ENCODE measurements at places on chromosomes 13 and 19.
A peak's percentile ranks its signal among the peaks of the same experiment; 100 is the strongest.

- DNase-seq, result no peak
These were observed 1131.3 kb upstream of the PRR20A start for GRCh38 chr13:56009418-56009817.

GRCh38 chr19:55158423-55158822, 891 bp upstream of the TNNI3 start:
- no peak for DNase-seq

DNA sequence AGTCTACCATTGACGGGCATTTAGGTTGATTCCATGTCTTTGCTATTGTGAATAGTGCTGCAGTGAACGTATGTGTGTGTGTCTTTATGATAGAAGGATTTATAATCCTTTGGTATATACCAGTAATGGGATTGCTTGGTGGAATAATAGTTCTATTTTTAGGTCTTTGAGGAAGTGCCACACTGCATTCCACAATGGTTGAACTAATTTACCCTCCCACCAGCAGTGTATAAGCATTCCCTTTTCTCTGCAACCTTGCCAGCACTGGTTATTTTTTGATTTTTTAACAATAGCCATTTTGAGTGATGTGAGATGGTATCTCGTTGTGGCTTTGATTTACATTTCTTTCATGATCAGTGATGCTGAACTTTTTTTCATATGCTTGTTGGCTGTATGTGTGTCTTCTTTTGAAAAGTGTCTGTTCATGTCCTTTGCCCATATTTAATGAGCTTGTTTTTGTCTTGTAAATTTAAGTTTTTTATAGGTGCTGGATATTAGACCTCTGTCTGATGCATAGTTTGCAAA, 37.5 kb downstream of the RFC3 start:
- DNase-seq, result no peak

DNA sequence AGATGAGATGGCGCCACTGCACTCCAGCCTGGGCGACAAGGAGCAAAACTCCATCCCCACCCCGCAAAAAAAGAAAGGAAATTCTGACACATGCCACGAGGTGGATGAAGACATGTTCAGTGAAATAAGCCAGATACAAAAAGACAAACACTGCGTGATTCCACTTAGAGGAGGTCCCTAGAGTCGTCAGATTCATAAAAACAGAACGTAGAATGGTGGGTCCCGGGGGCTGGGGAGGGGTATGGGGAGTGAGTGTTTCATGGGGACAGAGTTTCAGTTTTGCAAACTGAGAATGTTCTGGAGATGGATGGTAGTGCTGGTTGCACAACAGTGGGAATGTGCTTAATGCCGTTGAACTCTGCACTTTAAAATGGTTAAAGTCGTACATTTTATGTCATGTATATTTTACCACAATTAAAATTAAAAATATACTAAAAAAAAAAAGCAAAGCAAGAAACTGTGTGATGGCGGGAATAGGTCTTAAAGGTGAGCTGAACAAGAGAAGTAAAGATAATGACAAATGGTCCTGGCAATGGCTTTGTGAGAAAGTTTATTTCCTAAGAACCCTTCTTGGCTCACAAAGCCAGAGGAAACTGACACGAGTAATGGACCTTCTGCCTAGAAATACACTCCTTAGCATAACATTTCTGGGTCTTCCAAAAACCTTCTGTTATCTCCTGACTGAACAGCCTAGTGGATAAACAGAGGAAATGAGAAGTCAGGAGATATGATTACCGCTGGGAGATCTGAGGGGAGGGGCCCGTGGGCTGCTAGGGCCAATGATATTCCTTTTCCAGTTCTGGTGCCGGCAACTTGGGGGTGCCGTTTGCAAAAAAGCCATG, 4.2 kb upstream of the SPC24 start:
- no peak for DNase-seq

DNA sequence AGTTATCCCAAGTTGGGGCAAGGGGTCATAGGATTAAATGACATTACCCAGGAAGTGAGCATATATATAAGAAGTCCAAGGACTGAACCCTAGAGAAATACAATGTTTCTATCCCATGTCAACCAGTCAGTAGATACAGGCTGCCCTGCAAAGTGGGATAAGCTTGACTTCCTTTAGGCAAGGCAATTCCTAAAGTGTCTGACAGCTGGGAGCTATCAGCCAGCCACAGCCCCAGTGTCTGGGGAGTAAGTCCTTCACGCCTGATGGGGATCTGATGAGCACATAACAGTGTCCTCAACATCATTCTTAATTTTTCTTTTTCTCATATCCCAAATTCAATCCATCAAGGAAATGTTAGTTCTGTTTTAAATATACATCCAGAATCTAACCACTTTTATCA, 54.1 kb downstream of the DNAJC15 start:
- DNase-seq, result no peak

- DNase-seq, result no peak
These were observed at the start of gene IFNL1 for GRCh38 chr19:39296055-39296645. TSS of gene IFNL1 (plus strand) at chr19:39296407. CDS start at chr19:39296422, 15 bp downstream.

- no peak for DNase-seq
These were observed 31.2 kb downstream of the BTBD2 start for GRCh38 chr19:1984357-1984756.

GRCh38 chr19:2969104-2969504, 8.3 kb upstream of the TLE6 start:
- peak; percentile 94 for DNase-seq

GRCh38 chr19:53389978-53390377, 5.0 kb upstream of the ZNF765 start:
- DNase-seq, result no peak

GRCh38 chr19:12833418-12833737, 1.0 kb downstream of the RTBDN start:
- no peak for DNase-seq

GRCh38 chr19:19067276-19068072, 3.7 kb downstream of the SLC25A42 start:
- no peak for DNase-seq

DNA sequence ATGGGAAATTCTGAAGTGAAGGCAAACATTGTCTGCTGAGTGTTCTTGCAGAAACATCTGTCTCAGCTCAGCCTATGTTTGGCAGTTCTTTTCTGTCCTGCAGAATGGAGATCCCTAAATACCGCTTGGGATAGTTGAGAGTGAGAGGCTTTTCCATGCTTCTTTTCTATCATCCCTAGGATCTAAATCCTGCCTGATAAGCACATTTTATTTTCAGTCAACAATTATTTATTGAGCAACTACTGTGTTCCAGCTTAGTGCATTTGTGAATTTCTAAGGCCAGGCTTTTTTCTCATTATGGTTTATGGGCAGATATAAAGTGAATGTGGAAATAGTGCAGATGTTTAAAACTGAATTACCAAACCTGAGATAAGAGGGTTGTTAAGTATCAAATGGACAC, 62.6 kb downstream of the SLC10A2 start:
- no peak for DNase-seq

DNA sequence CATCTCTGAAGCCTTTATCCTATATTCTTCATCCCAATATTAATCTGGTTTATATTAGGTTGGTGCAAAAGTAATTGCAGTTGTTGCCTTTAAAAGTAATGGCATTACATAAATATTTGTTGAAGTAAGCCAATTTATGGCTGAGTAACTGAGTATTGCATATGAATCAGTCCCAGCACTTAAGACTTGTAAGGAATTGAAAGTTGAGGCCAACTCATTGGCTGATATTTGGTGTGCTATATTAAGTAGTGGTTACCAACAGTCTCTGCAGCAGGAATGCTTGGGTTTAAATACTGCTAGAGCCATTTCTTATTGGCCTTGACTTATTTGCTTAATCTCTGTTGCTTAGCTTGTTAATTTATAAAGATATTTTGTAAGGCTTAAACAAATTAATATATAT, 460.7 kb downstream of the GPC6 start:
- no peak for DNase-seq

GRCh38 chr13:100306434-100306999, 217.6 kb downstream of the PCCA start:
- no peak for DNase-seq

- no peak for DNase-seq
These were observed 50.1 kb upstream of the C13orf46 start for GRCh38 chr13:114023716-114024602.

GRCh38 chr13:84609716-84610115, 727.4 kb upstream of the SLITRK1 start:
- no peak for DNase-seq

- DNase-seq, result peak; percentile 24
These were observed 109.7 kb upstream of the RNF113B start for GRCh38 chr13:98286799-98287198.

DNA sequence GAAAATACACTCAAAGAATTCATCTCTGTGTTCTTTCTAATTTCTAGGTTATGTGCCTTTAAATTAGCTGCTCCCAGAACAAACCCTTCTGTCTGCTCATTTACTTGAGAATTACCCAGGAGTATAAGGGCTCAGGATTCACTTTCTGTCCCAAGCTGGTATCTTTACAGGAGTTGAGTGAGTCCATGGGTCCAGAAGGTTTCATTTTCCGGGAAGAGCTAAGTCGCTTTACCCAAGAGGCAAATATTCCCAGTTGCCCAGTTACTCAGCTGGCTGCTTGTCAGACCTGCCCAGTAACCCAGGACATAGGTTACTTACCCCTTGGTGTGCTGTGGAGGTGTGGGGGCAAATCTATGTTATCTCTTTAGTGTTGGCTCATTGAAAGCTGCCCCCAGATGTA, 47.3 kb downstream of the DHRS12 start:
- DNase-seq, result no peak

DNA sequence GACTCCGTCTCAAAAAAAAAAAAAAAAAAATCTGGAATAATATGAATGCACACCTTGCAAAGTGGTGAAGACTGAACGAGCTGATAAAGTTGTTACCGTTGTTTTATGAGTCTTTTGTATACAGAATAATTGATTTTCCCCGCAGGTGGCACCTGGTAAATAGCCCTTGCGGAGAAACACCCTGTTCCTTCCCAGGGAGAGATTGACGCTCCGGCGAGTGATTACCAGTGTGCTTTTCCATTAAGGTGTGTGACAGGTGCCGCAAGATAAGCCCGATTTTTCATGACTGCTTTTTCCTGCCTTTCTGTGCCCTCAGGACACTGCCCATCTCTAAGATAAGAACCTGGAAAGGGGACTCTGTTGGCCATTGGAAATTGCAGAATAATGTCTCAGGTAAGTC, 943 bp downstream of the ZNF302 start:
- peak; percentile 34 for DNase-seq

DNA sequence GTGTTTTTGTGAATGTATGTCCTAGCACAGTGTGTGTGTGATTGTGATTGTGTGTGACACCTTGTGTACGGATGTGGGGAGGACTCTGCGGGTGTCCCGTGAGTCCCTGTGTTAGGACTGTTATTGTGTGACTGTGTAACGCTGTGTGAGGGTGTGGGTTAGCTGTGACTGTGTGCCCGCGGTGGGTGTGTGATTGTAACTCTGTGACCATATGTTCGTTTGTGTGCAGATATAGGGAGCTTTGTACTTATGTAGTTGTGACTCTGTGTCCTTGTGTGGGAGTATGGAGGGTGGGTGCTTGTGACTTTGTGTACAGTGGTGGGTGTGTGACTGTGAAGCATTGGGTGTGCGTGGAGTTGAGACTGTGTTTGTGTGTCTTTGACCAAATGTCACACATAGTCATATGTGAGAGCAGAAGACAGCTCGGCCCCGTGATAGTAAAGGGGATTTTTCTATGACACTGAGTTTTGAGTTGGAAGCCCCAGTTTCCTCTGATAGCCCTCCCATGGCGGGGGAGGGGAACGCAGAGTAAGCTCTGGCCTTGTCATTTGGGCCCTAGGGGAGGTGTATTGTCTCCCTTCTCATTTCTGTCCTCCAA, 949 bp upstream of the ZNF260 start:
- DNase-seq, result no peak

DNA sequence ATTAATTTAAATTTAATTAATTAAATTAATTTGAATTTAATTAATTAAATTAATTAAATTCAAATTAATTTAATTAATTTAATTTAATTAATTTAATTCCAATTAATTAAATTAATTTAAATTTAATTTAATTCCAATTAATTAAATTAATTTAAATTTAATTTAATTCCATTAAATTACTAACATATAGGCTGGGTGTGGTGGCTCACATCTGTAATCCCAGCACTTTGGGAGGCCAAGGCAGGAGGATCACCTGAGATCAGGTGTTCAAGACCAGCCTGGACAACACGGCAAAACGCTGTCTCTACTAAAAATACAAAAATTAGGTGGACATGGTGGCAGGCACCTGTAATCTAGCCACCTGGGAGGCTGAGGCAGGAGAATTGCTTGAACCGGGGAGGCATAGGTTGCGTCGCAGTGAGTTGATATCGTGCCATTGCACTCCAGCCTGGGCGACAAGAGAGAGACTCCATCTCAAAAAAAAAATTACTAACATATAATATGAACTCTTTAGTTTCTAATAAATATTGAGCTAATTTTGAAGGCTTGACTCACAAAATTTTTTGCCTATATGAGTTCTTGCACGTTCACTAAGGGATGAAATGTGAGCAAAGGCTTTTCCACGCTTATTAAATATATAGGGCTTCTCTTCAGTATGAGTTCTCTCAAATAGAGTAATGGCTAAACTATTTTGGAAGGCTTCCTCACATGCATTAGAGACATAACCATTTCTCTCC, 9.0 kb upstream of the USP29 start:
- no peak for DNase-seq

GRCh38 chr19:14406645-14407401, 12.3 kb downstream of the DDX39A start:
- no peak for DNase-seq

DNA sequence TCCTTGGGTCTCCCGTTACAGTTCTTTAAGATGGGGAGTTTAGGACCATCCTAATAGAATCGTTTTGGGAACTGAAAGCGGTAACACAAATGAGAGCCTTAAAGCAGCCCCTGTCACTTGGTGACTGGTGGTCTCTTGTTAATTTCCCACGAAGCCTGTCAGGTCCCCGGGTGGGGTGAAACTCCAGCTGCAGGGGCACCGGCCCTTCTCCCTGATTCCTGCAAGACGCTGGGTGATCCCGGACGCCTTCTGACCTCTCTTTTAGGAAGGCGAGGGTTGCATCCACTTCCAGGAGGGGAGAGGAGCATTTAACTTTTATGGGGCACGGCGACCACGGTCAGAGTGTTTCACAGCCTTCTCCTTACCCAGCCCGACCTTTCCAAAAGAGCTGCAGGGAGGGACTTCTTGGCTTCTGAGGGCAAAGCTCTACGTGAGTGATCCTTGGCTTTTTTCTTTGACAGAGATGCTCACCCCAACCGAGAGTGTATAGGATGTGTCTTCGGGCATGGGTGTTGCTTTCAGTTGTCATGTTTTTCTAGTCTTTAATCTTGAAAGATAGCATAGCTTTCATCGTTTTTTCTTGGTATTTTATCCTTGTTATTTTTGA, 688 bp downstream of the ZNF225 start:
- DNase-seq, result no peak

DNA sequence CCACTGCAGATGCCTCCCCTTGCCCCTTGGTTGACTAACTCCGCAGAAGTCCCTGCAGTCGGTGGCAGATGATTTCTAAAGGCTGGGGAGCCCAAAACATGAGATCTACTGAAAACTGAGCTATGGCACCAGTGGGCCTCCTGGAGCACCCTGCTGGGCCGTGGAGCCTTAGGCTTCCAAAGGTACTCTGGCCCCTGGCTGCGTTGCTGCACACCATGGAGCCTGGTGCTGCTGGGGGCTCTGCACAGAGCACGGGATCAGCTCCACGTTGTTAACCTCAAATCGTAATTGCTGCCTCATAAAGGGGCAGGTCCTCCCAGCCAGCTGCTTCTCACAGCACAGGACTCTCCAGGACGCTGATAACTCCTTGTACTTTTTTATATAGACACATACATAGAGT, 357.5 kb downstream of the NALCN start:
- no peak for DNase-seq

GRCh38 chr19:3593156-3593555, 7.9 kb downstream of the GIPC3 start:
- no peak for DNase-seq

Measured in DMS79 (cell line).